ENCODE measurements at places on chromosomes 4 and X. TPM values are rescaled to one million over a fixed set of nuclear protein-coding genes. Genes with fewer than 3 reads are reported as not detected.

The NALF2 gene
- total RNA-seq = 0.09 TPM

The HERC6 gene
- total RNA-seq = 2.9 TPM

The DHRSX gene
- 17.5 TPM for total RNA-seq

The ARL9 gene
- under 0.01 TPM for total RNA-seq

The RAPGEF2 gene
- 66.2 TPM for total RNA-seq

The NOX1 gene
- not detected for total RNA-seq

The GPC4 gene
- total RNA-seq = under 0.01 TPM

Data from endothelial cell of coronary artery (primary cell).